ENCODE measurements at places on chromosomes 6 and 20. TPM values are rescaled to one million over a fixed set of nuclear protein-coding genes. Genes with fewer than 3 reads are reported as not detected.

GRCh38 chr20:63854069-63854765, 7.1 kb upstream of the ABHD16B start:
- no peak overlapping the region for H3K4me3 ChIP-seq
- H3K27ac ChIP-seq = no peak overlapping the region
- H3K27me3 ChIP-seq = no peaks in the 10 kb centered on the region
- H3K4me1 ChIP-seq = peaks cover 4% of the 10 kb centered on the region

The LBP gene
- 0.11 TPM for total RNA-seq

DNA sequence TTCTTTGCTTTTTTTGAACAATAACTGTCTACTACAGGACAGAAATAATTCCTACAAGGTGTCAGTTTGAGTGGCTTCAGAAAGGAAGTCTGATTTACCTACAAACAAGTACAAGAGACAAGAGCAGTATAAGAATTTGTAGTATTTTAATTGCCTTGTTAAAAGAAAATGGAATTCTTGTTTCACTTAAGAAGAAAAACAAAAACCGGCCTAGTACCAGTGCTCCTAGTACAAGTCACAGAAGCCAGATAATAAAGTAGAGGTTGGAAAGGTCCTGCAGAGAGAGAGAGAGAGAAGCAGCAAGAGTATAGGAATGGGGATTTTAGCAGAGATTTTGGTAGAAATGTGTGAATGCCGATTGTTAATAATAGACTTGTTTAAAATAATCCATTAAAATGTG, 6.4 kb downstream of the TAB2 start:
- no peak overlapping the region for H3K27ac ChIP-seq
- H3K4me1 ChIP-seq = no peaks in the 10 kb centered on the region
- peaks cover 6% of the 10 kb centered on the region for H3K36me3 ChIP-seq
- H3K27me3 ChIP-seq = no peaks in the 10 kb centered on the region
- no peak overlapping the region for H3K4me3 ChIP-seq

GRCh38 chr6:27872642-27873020, 39.6 kb downstream of the OR2B2 start:
- H3K4me1 ChIP-seq = no peaks in the 10 kb centered on the region
- no peak for DNase-seq
- peak overlapping the region; percentile 81 for H3K4me3 ChIP-seq
- H3K27me3 ChIP-seq = no peaks in the 10 kb centered on the region
- peak overlapping the region; percentile 77 for H3K27ac ChIP-seq

The TAGAP gene
- not detected for total RNA-seq

- peaks cover 4% of the 10 kb centered on the region for H3K4me1 ChIP-seq
- H3K36me3 ChIP-seq = no peaks in the 10 kb centered on the region
- no peak overlapping the region for H3K27ac ChIP-seq
These were observed 88.4 kb upstream of the ESR1 start for GRCh38 chr6:151719070-151719469.

The BPI gene
- not detected for total RNA-seq

The CD93 gene
- total RNA-seq = not detected

The VSX1 gene
- not detected for total RNA-seq

DNA sequence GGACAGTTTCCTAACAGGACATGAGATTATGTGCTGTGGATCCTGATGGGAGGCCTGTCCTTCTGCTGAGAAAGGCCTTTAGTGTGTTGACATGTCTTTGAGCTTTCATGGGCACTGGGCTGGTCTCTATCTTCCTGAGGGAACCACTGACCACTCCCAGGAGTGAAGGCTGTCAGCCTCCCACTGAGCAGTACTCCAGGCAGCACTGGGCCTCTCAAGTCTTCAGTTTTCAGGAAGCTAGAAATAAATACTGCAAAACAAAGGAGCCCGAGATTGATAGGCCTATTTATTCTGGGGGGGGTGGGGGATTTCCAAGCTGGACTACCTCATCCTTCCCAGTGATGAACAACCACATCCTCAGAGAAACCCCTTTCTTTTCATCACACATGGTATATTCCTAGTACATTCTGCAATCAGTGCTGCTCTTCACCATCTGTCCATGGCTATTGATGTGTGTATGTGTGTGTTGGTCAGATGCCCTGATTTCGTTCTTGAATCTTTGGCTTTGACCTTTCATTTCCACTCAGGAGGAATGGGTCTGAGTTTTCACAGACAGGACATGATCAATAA, 180.9 kb upstream of the SPTLC3 start:
- no peak overlapping the region for H3K4me3 ChIP-seq
- H3K27ac ChIP-seq = no peak overlapping the region
- no peaks in the 10 kb centered on the region for H3K27me3 ChIP-seq
- DNase-seq = peak; percentile 56
- H3K36me3 ChIP-seq = no peaks in the 10 kb centered on the region

- H3K4me1 ChIP-seq = no peaks in the 10 kb centered on the region
- no peak for DNase-seq
- H3K4me3 ChIP-seq = no peak overlapping the region
- no peaks in the 10 kb centered on the region for H3K36me3 ChIP-seq
- no peak overlapping the region for H3K27ac ChIP-seq
These were observed 534.3 kb downstream of the COL12A1 start for GRCh38 chr6:74671558-74672025.

DNA sequence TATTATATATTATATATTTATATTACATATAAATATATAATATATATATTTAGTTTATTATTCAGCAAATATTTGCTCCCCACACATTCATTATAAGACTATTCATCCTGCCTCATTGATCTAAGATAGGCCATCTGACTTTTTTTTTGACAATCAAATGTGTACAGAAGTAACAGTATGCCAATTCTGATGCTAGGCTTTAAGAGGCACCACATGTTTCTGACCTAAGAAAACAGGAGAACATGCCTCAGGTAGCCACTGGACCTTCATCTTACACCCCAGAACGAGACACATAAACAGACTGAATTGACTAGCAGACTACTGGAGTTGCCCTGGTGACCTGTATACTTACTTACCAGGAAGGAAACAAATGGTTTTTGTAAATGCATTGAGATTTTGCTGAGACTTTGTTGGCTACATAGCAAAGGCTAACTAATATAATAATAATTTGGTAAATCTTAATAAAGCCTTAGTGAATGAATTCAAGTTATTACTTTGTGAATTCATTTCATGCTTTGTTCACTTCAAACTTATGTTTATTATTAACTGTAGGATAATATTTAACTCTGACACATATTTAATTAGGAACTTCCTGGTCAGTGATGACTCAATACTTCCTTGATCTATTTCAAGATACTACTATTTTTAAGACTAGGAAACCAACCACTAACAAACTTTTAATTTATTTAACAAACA, 13.4 kb upstream of the MYO6 start:
- H3K4me3 ChIP-seq = no peak overlapping the region
- no peak overlapping the region for H3K27ac ChIP-seq
- DNase-seq = no peak
- H3K36me3 ChIP-seq = no peaks in the 10 kb centered on the region
- no peaks in the 10 kb centered on the region for H3K27me3 ChIP-seq
- H3K4me1 ChIP-seq = no peaks in the 10 kb centered on the region

- no peaks in the 10 kb centered on the region for H3K36me3 ChIP-seq
- H3K27me3 ChIP-seq = no peaks in the 10 kb centered on the region
- H3K4me3 ChIP-seq = no peak overlapping the region
- peaks cover 2% of the 10 kb centered on the region for H3K4me1 ChIP-seq
- DNase-seq = no peak
- H3K27ac ChIP-seq = no peak overlapping the region
These were observed 39.5 kb downstream of the ELOVL5 start for GRCh38 chr6:53309059-53309900.

DNA sequence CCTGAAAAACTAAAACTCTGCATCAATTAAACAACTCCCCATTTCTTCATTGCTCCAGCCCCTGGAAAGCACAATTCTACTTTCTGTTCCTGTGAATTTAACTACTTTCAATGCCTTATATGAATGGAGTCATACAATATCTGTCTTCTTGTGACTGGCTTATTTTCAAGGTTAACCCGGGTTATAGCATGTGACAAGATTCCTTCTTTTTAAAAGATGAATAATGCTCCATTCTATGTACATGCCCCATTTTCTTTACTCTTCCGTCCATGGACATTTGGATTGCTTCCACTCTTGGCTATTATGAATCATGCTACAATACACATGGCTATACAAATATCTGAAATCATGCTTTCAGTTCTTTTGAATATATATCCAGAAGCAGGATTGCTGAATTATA, 334.9 kb upstream of the ID4 start:
- no peaks in the 10 kb centered on the region for H3K27me3 ChIP-seq
- no peak for DNase-seq
- H3K36me3 ChIP-seq = no peaks in the 10 kb centered on the region
- no peak overlapping the region for H3K4me3 ChIP-seq

GRCh38 chr20:33709398-33709797, 10.7 kb downstream of the PXMP4 start:
- no peaks in the 10 kb centered on the region for H3K4me1 ChIP-seq
- H3K36me3 ChIP-seq = no peaks in the 10 kb centered on the region
- no peak overlapping the region for H3K27ac ChIP-seq
- H3K4me3 ChIP-seq = no peak overlapping the region

The KIF3B gene
- total RNA-seq = 40.2 TPM

GRCh38 chr6:68572525-68572924, 62.6 kb upstream of the ADGRB3 start:
- no peaks in the 10 kb centered on the region for H3K27me3 ChIP-seq
- H3K4me3 ChIP-seq = no peak overlapping the region
- no peaks in the 10 kb centered on the region for H3K36me3 ChIP-seq
- no peaks in the 10 kb centered on the region for H3K4me1 ChIP-seq
- DNase-seq = peak; percentile 87
- H3K27ac ChIP-seq = no peak overlapping the region

DNA sequence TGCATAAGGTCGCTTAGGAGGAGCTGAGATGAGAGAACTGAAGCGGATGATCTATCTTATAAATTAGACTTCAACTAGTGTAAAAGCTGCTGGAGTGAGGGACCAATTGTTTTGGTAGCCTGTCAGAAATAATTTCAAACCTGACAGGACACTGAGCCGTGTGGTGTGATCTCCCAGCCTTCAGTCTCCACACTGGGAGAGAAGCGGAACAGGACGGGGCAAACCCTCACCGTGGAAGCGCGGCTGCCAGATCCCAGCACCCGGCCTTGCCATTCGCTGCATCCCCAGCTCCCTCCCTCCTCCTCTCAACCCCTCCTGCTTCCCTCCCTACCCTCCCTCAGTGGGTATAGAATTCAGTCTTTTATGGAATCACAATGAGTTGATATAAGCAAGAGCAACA, 900.1 kb upstream of the SLC35B3 start:
- DNase-seq = no peak
- H3K4me3 ChIP-seq = no peak overlapping the region
- no peak overlapping the region for H3K27ac ChIP-seq
- peaks cover 5% of the 10 kb centered on the region for H3K4me1 ChIP-seq

- H3K36me3 ChIP-seq = no peaks in the 10 kb centered on the region
- no peaks in the 10 kb centered on the region for H3K4me1 ChIP-seq
- no peak overlapping the region for H3K4me3 ChIP-seq
These were observed 17.6 kb downstream of the TFAP2B start for GRCh38 chr6:50836231-50836630.

DNA sequence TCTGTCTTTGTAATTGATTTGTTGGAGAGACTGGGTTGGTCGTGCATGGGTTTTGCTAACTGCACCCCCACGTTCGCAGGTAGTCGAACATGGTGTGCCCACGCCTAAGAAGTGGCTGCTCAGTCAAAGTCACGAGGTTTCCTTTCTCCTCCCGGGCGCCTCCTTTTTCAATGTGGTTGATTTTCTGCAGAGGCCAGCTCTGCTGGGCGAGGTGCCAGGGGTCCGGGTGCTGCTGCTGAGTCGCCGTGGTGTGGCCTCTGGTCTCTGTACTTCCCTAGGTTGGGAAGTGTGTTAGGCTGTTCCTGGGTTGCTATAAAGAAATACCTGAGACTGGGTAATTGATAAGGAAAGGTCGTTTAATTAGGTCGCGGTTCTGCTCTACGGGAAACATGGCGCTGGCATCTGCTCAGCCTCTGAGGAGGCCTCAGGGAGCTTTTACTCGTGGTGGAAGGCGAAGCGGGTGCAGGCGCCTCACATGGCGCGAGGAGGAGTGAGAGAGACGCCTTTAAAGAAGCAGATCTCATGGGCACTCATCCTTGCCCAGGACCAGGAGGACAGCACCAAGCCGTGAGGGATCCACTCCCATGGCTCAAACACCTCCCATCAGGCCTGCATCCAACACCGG, 14.1 kb downstream of the OSBPL2 start:
- no peaks in the 10 kb centered on the region for H3K4me1 ChIP-seq
- H3K27ac ChIP-seq = no peak overlapping the region
- no peak overlapping the region for H3K4me3 ChIP-seq
- H3K27me3 ChIP-seq = no peaks in the 10 kb centered on the region
- peaks cover 16% of the 10 kb centered on the region for H3K36me3 ChIP-seq
- no peak for DNase-seq

DNA sequence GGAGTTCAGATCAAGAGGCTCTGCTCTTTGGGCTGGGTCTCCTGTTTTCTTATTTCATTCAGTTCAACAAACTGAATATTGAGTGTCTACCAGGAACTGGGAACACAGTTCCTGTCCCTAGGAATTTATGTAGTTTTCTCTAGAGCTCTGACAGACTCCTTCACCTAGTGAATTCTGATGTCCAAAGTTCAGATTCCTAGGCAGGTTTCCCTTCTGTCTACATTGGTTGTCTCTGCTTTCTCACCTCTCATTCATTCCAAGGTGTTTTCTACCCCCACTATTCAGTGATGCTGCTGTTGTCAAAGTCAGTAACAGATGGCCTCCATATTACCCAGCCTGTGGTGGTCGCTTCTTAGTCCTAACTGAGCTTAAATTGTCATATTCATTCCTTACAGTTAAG, 4.4 kb downstream of the SMIM13 start:
- no peaks in the 10 kb centered on the region for H3K27me3 ChIP-seq
- no peaks in the 10 kb centered on the region for H3K4me1 ChIP-seq
- H3K36me3 ChIP-seq = peaks cover 14% of the 10 kb centered on the region
- DNase-seq = no peak

DNA sequence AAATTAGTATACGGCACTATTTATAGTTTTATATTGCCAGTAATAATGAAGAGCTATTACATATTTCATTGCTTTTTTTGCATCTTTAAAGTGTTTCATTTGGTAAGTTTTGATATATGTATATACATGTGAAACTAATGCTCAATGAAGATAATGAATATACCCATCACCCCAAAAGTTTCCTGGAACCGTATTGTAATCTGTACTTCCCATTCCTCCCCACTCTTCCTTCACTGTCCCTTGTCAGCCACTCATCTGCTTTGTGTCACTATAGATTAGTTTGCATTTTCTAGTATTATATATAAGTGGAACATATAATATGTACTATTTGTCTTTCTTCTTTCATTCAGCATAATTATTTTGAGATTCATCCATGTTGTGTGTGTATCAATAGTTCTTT, 10.3 kb upstream of the TBC1D32 start:
- H3K4me1 ChIP-seq = no peaks in the 10 kb centered on the region
- H3K36me3 ChIP-seq = no peaks in the 10 kb centered on the region
- no peak for DNase-seq
- H3K27ac ChIP-seq = no peak overlapping the region
- no peaks in the 10 kb centered on the region for H3K27me3 ChIP-seq

The IRAK1BP1 gene
- 5.0 TPM for total RNA-seq

DNA sequence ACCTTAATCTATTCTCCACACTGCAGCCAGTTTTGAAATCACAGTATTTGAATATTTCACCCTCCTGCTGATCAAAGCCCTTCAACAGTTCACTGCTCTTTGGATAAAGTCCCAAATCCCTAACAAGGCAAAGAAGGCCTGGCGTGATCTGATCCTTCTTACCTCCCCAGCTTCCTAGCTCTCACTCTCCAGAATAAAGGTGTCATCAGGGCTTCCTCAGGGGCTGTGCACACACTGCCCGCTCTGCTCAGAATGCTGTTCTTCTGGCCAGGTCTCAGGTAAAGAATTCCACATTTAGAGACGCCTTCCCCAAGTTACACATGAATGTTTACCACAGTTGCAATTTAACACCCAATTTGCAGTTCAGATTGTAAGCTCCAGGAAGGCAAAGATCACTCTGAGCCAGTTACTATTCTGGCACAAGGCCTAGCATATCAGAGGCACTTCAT, 58.9 kb upstream of the MCM9 start:
- DNase-seq = peak; percentile 59
- no peaks in the 10 kb centered on the region for H3K27me3 ChIP-seq
- no peak overlapping the region for H3K4me3 ChIP-seq
- peaks cover 80% of the 10 kb centered on the region for H3K36me3 ChIP-seq
- no peaks in the 10 kb centered on the region for H3K4me1 ChIP-seq

The ZBTB46 gene
- total RNA-seq = 22.0 TPM

All from endodermal cell (in vitro differentiated cells).